NCI-H187 (cell line): ENCODE measurements at places on chromosomes 1 and 21.

- DNase-seq: no peak
These were observed 12.2 kb downstream of the TGFB2 start for GRCh38 chr1:218357211-218357892.

DNA sequence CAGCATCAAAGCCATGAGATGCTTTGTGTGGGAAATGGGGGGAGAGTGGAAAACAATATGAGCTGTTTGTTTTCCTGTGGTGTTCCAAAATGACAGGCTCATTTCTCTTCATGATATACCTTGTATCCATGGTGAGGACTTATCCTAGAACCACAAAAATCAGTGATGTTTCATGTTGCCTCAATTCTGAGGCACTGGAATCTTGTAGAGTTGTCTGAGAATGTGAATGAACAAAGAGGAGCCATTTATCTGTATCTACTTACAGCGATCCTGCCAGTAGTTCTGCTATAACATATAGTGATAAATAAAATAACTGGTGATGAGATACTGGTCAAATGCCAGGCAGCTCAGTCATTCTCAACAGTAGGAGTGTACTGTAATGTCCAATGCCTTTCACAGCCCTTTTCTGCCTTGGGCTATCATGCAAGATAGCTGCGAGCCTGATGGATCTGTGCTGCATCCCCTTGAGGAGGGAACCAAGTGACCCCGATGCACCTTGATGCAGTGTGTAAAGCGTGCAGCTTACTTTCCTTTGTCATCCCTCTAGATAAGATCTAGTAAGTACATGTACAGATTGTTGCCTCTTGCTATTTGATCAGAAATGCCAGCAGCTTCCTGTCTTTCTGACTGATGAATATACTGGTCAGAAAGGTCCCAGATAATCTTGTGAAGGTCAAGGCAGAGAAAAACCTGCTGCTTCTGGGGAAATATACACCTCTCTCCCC, 52.8 kb downstream of the SLC44A3 start:
- DNase-seq: no peak

DNA sequence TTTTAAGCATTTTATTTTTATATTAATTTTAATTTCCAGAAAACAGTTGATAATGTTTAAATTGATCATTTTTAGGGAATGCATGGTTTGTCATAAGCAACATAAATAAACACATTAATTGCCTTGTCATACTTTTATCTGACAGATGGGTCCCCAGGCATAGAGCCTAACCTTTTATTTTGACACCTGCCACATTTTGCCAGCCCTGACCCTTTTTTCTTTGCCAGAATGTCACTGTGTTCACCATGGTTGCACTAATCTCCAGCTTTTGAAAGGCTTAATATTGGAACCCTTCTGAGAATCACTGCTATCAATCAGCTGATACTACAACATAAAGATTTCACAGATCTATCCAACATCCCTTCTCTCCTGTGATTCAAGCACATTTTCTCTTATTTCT, 56.0 kb upstream of the DPYD start:
- no peak for DNase-seq

GRCh38 chr1:207999972-208000371, 89.0 kb upstream of the CD34 start:
- no peak for DNase-seq

GRCh38 chr1:32200226-32201010, at the start of gene CCDC28B:
CCDC28B (plus strand) TSS chr1:32200595; CDS start chr1:32201936, 1,341 bp downstream.
- DNase-seq: peak; percentile 38

DNA sequence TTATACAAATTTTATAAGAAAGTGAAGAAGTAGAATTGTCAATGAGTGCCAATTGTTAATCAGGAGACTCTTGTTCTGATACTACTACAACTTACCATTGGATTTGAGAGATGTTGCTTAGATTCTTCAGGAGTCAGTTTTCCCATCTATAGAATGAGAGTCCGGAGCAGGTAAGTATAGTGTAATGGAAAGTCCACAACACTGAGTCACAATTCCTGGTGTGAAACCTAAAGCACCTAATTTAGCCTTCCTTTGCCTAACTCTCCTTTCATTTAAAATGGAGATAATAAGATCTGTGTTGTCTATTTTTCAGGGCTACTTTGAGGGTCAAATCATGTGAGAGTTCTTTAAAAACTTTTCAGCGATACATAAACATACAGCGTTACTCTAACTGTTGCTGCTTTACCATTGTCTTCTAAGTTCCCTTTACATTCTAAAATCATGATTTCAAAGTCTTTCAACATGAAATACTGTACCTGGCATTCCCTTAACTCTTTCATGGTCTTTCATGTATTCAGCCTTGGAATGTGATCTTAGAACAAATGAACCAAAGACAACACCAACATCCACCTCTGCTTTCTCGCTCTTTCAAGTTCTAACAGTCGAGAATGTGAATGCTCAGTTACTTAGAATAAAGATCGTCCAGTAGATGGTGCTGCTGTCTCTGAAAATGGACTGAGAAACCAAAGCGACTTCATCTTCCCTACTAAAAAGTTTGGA, 90.9 kb downstream of the SLC30A10 start:
- DNase-seq: no peak

DNA sequence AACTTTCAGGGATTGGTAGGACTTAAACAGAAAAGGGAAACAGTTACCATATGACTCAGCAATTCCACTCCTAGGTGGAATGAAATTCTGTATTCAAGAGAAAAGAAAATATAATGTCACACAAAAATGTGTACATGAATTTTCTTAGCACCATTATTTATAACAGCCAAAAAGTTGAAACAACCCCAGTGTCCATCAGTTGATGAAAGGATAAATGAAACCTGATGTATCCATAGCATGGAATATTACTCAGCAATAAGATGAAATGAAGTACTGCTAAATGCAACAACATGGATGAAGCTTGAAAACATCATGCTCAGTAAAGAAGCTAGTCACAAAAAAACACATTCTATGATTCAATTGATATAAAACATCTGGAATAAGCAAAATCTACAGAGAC, 15.5 kb downstream of the EEIG2 start:
- no peak for DNase-seq

DNA sequence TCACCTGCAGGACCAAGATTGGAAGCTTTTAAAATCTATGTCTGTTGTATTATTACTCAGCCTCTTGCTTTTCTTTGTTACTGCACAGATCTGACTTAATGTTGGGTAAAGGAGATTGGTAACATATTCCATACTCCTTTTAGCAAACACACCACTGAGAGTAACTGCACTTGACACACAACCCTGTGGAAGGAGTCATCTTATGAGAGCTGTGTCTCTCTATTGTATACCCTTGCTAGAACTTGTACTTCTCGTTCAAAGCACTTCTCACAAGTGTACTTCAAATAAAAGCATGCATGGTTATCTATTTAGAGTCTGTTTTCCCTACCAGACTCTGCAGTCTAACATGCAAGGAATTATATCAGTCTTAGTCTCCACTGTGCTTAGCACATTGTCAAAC, 813.4 kb downstream of the ADGRL2 start:
- peak; percentile 20 for DNase-seq

DNA sequence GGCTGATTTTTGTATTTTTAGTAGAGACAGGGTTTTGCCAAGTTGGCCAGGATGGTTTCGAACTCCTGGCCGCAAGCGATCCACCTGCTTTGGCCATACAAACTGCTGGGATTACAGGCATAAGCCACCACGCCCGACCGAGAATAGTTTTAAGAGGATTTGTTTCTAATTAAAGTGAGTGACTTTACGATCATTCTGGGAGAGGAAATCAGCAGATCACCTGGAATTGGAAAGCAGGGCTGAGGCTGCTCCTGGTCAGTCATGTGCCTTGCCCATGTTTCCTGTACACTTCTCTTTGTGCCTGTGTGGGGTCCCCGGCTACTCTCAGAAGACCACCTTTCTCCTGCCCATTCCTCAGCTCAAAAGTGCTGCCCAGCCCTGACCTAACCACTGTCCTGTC, 33.9 kb downstream of the ZBTB8B start:
- DNase-seq: no peak

- DNase-seq: no peak
These were observed 18.8 kb downstream of the ADGRB2 start for GRCh38 chr1:31745096-31745945.

DNA sequence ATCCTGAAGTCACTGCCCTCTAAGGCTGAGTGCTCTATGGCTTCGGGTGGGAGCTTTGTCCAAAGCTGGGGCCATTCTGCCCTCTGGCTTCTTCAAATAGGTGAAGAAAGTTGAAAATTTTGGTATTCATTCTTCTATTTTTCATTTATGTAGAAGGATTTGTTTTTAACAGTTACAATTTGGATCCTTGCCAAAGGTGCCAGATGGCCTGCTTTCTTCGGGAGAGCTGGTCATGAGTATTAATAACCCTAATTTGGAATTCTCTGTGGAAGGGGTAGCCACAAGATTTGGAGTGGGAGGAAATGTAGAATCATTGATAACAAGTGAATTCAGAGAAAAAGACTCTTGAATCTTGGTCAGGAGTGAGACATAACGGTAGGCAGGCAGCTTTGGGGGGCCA, 370.4 kb upstream of the ST6GALNAC5 start:
- no peak for DNase-seq

DNA sequence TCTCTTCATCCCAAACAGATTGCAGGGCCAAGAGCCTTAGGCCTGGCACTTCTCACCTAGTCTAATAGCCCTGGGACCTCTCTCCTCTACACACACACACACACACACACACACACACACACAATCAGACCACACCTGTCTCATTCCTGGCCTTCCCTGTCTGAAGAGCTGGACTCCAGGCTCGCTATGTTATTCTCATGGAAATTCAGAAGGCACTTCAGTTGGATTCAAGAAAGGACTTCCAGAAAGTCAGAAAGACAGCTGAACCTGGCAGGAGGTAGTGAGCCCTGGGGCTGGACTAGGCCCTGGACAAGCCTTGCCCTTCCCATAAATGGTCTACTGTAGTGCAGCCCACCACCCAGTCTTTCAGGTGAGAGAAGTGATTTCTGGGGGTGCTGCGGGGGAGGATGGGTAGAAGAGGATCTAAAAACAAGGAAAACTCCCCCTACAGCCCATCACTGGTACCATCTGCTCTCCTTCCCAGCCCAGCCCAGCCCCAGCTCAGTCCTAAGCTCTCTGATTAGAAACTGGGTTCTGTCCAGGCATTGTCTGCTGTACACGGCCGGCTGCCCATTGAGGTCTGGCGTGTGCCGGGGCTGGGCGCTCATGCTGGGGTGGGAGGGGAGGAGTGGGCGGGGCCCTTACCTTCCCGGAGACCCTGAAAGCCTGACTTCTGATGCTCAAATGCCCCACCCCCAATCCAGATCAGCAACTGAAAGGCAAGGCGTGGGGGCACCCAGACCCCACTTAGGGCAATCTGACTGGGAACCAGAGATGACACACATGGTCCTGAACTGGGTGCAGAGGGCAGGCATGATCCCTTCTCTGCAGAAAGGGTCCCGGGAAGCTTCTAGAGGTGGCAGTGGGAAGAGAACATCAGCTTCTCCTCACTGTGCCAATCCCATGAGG, 2.5 kb downstream of the KIF21B start:
- DNase-seq: no peak

- DNase-seq: no peak
These were observed 58.4 kb upstream of the SSBP3 start for GRCh38 chr1:54464477-54465146.

DNA sequence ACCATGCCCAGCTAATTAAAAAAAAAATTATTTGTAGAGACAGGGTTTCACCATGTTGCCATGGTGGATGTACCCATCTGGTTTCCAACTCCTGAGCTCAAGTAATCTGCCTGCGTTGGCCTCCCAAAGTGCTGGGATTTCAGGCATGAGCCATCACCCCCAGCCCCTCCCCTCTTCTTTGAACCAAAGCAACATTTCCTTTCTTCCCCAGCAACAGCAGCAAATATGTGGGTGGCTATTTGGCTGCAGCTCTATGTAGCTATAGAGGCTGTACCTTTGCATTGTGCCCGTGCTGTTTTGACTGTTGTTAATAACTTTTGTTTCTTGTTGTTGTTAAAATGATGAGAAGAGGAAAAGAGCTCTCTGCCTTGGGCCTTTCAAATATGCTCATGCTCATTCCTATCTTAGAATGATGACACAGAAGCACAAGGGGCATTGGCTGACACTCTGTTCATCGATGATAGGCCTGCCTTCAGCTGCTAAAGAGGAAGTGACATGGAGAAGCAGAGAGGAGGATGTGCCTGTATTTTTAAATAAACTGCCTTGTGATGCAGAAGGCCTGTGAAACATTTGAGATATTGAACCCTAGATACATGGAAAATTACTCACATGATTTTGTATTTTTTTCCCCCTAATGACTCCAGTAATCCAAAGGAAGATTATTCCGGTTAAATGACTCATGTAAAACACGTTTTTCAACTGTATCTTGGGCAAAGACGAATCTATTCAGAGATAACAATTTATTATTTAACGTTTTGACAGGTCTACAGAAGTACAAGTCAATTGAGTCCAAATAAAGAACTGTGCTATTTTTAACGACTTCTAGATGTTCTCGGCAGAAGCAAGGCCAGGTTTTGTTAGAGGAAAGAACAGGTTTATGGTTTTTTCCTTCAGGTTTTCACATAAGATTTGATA, 20.5 kb upstream of the XPR1 start:
- DNase-seq: no peak

GRCh38 chr21:16377120-16377658, 647.4 kb downstream of the USP25 start:
- no peak for DNase-seq

DNA sequence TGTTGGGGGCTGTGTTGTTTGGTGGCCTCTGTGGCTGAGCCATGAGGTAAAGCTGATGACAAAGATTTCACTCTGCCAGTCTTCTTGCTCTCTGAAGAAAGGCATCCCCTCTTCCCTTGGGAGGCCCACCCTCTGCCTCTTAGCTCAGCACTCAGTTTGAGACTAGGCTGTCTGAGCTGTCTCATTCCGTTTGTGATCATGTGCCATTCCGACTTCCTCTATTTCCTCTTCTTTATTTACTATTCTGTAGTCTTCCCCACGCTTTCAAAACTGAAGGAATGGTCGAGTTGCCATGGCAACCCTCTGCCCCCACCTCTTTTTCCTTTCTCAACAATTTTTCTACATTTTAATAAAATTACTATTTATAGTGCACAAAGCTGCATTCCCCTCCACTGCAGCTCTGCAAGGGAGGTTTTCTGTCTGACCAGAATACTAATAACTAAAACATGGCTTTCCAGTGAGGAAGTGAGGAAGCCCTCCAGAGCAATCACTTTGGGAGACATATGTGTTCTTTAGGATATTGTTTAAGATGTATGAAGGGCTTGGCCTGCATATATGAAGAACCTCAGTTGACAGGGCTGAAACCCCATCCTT, 30.8 kb downstream of the KCNA3 start:
- no peak for DNase-seq

GRCh38 chr1:229091721-229092136, 179.2 kb upstream of the RAB4A start:
- DNase-seq: no peak

GRCh38 chr1:40842207-40842606, 20.0 kb downstream of the CITED4 start:
- DNase-seq: no peak
